Omental fat pad (tissue), 4 donors: ENCODE measurements at places on chromosomes 13 and 19. TPM values are rescaled to one million over a fixed set of nuclear protein-coding genes. Genes with fewer than 3 reads are reported as not detected.

GRCh38 chr13:40670307-40670706, 3.9 kb upstream of the FOXO1 start:
- DNase-seq, result no peak

DNA sequence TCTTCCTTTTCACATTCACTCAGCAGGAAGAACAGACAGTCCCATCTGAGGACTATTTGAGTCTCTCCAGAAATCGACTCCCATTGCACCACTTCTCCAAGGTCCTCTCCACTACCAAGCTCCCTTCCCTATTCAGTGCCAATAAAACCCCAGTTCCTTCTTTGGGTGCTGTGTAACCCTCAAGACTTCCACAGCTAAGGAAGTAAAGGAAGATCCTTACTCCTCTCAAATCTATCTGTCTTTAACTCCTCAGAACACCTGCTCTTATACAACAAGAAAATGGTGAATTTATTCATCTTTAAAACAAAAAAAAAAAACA, 29.2 kb upstream of the TM9SF2 start:
- DNase-seq, result no peak

XRCC1 gene
- 13.0 TPM for total RNA-seq

GRCh38 chr19:32876236-32876918, 6.8 kb upstream of the SLC7A9 start:
- DNase-seq, result no peak

DNA sequence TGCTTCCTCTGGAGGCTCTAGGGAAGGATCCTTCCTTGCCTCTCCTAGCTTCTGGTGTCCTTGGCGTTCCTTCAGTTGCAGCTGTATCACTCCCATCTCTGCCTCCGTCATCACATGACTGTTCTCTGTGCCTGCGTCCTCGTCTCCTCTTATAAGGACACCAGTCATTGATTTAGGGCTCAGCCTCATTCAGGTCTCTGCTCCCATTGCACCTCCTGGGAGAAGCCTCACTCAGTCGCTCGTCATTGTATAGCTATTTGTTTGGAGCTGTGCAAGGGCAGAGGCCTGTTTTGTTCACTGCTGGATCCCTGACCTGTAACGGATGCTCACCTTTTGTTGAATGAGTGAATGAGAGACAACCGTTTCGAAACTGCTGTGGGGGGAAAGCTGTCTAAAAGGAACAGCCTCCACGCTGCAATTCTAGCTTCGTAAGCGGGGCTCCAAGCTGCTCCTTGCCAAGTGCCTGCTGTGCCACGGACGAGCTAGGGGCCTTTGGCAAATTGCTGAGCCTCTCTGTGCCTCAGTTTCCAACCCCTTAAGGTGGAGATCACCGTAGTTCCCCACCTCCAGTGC, 17.2 kb downstream of the BRSK1 start:
- no peak for DNase-seq

- no peak for DNase-seq
Observed at GRCh38 chr13:43991773-43992201, 112.1 kb downstream of the LACC1 start.

- DNase-seq, result no peak
Observed at GRCh38 chr13:101594936-101595335, 142.5 kb downstream of the ITGBL1 start.

DNA sequence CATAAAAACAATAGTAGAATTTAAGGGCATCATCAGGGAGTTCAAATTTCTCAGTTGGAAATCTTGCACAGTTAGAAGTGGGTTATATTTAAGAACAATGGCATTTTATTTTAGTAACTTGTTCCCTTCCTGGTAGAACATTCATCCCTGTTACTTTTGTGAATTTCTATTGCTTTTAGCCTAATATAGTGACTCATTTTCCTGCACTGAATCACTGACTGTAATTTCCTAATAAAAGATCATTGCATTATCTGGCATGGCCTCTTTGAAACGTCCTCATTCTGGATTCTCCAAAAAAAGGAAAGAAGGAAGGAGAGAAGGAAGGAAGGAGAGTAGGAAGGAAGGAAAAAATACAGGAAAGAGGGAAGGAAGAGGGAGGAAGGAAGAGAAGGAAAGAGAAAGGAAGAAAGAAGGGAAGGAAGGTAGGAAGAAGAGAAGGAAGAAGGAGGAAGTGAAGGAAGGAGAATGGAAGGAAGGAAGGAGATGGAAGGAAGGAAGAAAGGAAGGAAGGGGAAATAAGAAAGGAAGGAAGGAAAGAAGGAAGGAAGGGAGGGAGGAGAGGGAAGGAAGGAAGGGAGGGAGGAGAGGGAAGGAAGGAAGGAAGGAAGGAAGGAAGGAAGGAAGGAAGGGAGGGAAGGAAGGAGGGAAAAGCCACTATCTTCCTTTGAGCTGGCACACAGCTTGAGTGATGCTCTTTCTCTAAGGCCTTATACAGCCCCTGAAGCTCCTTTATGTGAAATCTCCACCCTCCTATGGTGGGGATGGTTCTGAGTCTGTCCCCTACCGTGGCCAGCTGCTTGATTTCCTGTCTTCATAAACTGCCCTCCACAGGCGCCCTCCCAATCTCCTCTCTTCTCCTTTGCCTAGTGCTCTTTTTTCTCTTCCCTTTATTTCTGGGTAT, 29.8 kb upstream of the TM9SF2 start:
- DNase-seq, result no peak

DNA sequence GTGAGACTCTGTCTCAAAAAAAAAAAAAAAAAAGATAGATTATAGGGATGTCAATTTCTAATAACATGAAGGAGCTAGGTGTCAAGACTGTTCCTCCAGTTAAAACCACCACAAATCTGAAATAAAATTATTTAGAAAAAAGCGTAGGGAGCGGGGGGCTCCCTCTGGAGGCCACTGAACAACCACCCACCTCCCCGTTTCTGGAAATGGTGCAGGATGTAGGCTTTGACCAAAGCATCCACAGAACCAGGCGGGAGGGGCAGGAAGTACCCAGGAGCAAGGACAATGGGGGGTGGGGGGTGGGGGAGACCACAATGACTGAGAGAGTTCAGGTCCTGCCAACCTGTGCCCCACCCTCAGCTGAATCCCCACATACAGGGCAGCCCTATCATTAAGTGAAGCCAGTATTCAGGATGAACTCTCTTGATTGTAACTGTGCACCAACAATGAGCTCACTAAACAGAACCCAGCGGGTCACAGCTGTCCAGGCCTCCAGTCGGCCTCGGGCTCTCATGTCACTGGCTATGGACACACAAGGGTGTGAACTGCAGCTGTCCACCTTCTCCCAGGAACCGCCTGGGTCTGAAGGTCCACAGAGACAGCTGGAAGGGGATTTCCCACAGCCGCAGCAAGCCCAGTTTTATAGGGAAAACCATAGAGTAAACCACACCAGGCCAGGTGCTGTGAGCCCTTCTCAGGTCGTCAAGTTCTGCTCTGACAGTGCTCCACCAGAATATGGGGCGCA, 6.6 kb downstream of the ZSCAN18 start:
- DNase-seq, result no peak

ERICH6B gene
- total RNA-seq, result not detected

DNA sequence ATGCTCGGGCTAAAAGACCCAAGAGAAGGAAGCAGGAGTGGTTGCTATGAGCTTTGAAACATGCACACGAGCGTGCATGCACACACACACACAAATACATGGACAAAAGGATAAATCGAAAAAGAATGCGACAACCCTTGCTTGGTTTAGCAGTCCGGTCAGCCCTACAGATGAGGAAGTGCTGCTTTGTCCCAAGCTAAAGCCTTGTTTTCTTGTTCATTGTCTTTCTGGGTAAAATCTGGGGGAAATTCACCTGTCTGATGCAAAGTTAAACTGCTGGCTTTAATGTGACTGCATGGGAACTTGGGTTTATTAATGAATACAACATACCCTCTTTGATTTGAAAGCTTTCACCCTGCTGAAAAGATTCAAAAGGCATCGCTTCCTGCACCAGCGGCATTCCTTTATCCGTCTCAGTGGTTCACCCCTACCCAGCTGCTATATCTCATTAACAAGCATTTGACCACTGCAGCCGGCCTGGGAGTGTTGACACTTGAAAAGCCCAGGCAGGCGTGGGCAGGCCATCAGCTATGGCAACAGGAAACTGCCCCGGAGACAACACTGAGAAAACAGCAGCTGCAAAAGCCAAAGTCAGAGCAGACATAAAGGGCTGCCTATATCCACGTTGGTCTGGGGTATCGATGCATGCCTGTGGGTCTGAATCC, 301.7 kb downstream of the NDFIP2 start:
- DNase-seq, result no peak

PEX11G gene
- total RNA-seq, result 4.4 TPM

DNA sequence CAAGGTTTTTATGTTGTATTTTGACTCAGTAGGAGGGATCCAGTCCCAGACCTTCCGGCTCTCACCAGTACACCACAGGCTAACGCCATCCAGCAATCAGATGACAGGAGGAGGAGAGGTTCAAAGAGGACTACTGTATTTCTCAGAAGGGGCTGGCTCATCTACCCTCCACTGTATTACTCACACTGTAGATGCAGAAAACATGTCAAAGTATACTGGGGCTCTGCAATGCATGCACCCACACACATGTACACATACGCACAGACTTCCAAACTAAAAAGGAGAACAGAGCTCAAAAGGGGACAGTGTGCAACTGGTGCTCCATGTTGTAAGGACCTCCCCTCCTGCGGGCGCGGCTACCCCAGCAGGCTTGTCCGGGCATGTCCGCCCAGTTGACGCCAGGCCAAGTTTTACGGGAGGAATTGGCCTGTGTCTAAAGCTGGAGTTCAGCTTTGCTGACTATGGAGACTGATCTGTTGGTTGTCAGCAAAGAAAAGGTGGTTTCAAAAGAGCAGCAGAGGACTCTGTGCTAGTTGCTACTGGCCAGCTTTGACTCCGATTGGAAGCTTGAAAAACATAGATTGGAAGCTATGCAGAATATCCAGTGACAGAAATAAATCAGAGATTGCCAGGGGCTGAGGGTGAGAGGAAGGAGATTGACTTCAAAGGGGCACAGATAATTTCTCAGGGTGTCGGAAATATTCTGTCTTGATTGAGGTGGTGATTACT, 314.2 kb downstream of the DLEU7 start:
- DNase-seq, result no peak

ZNF492 gene
- total RNA-seq, result 0.32 TPM

- no peak for DNase-seq
Observed at GRCh38 chr13:99136427-99136954, 64.2 kb upstream of the UBAC2 start.

BST2 gene
- total RNA-seq, result 126 TPM

SNRNP70 gene
- 132 TPM for total RNA-seq

- peak; percentile 93 for DNase-seq
Observed at GRCh38 chr19:55624109-55625003, at the start of gene ZNF784. Gene ZNF784 (minus strand): TSS chr19:55624566. CDS start chr19:55624561, 5 bp downstream.

DNA sequence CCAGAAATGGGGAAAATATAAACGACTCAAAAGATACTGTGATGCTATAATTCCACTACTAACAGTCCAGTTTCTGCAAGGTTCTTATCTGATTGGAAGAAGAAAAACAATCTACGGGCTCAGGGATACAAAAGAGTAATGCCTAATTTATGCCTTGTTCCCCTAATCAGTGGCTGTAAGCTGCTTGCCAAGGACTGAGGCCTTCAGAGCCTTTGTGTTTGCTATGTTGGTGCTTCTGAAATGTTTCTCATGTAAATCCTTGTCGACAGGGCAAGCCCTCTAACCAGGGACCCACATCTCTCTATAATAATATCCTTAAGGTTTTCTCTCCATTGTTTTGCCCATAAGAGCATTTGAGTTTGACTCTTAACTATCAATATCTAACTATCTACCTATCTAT, 89.7 kb upstream of the CLDN10 start:
- no peak for DNase-seq

DNA sequence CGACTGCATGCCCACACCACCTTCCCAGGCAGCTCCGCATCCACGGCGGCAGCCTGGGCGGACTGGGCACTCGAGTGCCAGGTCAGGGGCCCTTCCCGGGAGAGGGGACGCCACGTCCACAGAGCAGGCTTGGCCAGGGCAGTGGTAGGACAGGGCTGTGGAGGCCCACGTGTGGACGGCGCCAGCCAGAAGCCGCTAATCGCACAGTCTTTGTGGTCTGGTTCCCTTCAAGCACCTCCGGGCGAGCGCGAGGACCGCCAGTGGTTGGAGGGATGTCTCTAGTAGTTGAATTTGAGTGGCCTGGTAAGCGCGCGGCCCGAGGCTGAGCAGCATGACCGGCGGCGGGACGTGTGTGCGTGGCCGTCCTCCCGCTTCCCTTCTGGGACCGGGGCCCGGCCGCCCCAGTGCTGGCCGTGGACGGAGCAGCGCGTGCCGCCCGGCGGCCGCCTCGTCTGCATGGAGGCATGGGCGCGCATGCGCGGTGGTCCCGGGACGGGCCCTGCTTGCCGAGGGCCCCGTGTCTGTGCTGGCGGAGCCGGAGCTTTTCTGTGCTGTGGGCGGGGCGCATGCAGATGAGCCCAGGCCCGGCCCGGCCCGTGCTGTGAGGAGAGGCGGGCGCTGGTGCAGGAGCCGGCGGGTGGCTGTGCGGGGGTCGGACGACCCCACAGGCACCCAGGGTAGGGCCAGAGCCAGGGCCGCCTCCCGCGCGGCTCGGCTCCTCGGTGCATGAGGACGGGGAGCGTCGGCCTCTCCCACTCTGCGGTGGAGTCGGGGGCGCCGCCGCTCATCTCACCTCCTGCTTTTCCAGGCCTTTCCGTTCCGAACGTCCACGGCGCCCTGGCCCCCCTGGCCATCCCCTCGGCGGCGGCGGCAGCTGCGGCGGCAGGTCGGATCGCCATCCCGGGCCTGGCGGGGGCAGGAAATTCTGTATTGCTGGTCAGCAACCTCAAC, 8.6 kb downstream of the PTBP1 start:
- DNase-seq, result no peak

KASH5 gene
- total RNA-seq, result 0.56 TPM

DNA sequence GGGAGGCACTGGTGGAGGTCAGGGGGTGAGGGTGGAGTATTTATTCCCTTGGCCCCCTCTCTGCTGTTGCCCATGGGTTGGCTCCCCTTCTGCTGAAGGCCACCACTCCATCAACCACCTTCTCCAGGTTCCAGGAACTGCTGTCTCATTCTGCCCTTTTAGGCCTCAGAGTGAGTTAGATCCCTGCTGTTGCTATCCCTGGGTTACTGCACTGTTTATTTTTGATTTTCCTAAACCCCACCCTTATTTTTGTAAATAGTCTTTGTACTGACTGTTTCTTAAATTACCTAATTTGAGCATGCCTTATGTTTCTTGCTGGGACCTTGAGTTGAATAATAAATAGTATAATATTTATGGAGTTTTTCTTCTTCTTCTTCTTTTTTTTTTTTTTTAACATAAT, 132.8 kb downstream of the RGCC start:
- no peak for DNase-seq

DNA sequence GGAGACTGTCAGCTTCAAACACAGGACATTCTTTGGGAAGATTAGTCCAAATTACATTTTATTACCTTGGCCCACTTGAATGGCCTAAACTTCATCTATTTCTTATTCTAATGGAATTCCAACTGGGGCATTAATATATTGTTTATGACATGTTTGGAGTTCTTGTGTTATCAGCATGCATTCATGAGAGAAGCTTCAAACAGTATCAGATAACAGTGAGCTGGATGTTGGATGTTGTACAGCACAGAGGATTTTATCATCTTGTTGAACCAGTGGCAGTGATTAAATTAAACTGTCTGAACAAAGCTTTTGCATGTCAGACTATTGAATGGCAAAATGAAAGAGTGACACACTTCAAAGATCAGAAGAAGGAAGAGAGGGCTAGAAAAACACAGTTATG, 50.0 kb downstream of the MZT1 start:
- DNase-seq, result no peak
